ENCODE measurements at places on chromosomes 4 and X.

- DNase-seq = no peak
Observed at GRCh38 chr4:7186516-7187167, 5.7 kb upstream of the SORCS2 start.

DNA sequence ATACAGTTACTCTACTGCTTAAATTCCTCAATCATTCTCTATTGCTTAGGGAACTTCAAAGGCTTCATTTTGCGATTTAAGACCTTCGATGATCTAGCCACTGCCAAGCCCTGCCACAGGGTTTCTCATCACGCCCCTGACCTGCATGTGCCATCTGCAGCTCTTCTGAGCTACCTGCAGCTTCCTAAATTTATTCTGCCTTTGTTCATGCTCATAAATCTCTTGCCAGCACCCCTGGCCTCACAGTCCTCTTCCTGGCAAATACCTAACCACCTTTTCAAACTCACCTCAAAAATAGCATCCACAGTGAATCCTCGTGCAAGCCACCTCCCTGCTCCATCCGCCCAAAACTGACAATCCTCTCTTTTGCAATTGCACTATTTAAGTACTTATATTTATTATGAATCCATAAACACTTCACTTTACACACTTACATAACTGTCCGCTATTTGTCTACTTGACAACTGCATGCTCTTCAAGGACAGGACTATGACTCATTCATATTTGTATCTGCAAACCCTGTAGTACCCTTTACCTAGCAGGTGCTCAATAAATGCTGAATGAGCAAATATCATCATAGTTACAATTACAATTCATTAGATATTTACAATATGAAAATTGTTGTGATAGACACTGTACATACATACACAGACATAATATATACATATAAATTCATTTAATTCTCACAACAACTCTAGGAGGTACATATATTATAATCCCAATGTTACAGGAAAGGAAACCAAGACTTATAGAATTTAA, 280.0 kb upstream of the RASGEF1B start:
- DNase-seq = no peak

- DNase-seq = no peak
Observed at GRCh38 chrX:102067966-102068723, 57.3 kb upstream of the TCEAL2 start.

- no peak for DNase-seq
Observed at GRCh38 chrX:115535421-115535820, 25.6 kb upstream of the PLS3 start.

GRCh38 chr4:100938698-100939097, 408.6 kb downstream of the PPP3CA start:
- no peak for DNase-seq

GRCh38 chr4:122703868-122704267, 28.6 kb upstream of the BBS12 start:
- DNase-seq = no peak

DNA sequence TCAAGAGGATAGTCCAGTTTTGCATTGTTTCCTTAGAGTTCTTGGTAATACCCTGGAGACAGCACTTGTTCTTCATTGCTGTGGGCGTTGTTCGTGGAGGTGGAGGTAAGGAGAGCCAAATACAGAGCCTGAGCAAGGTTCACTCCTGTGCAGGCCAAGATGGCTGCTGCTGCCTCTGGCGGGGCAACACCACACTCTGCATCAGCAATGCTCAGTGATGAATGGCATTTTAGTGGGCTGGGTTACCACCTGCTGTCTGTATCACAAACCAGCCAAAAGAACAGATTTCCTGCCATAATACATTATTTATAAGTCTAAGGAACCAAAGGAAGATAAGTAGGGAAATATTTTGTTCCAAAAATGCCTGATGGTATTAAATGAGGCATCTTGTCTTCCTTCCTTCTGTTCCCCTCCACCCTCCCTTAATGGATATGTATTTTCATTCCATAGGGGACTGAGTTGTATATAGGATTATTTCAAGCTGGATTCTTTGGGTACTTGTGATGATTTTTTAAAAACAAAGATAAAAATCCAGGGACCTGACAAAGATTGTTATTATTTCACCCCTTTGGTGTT, 61.6 kb upstream of the LIMCH1 start:
- no peak for DNase-seq

GRCh38 chr4:176742211-176742610, 50.5 kb downstream of the VEGFC start:
- DNase-seq = no peak

DNA sequence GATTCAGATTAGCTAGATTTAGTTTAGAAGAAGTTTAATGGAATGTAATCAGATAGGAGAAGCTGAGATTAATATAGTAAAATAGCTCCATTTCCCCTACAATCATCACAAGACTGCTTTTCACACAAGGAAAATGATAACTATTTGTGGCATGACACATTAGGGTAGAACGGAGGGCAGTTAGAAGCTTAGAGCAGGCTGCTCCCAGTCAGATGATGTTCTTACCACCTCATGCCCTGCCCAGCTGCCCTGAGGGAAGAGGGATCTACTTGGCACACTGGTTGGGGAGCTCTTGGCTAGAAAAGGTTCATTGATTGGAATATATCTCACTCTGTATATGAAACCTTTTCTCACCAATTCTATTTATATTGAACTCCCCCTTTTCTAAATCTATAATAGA, 180.7 kb upstream of the IL15 start:
- no peak for DNase-seq

DNA sequence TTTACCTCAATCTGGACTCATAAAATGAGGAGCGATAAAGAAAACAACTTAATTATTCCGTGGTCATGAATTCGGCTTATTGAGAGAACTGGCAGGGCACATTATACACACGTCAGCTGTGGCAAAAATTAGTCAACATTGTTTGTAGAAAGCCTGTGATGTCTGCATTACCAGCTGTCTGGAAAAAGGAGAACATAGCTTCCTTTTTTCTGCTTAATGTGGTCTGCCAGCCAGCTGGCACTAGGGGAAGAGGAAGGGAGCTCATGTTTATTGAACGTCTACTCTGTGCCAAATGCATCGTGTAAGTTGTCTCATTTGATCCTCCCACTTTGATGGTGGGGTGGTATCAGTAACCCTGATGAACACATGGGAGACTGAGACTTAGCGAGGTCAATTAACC, 367.6 kb downstream of the ARHGAP24 start:
- no peak for DNase-seq

- DNase-seq = no peak
Observed at GRCh38 chrX:120790552-120790951, 85.1 kb downstream of the CT47B1 start.

DNA sequence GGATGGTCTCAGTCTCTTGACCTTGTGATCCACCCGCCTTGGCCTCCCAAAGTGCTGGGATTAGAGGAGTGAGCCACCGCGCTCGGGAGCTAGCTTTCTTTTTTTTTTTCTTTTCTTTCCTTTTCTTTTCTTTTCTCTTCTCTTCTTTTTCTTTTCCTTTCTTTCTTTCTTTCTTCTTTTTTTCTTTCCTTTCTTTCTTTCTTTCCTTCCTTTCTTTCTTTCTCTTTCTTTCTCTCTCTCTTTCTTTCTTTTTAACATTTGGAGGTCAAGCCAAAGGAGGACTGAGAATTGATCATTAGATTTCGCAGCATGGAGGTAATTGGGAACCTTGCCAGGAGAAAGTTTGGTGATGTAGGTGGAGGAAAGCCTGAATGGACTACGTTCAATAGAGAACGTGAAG, 67.4 kb downstream of the LARP7 start:
- no peak for DNase-seq

GRCh38 chr4:78543424-78544125, 8.0 kb upstream of the ANXA3 start:
- no peak for DNase-seq

GRCh38 chr4:47836641-47837093, 1.2 kb downstream of the CORIN start:
- peak; percentile 22 for DNase-seq

GRCh38 chrX:19403696-19404095, 60.0 kb downstream of the PDHA1 start:
- no peak for DNase-seq

DNA sequence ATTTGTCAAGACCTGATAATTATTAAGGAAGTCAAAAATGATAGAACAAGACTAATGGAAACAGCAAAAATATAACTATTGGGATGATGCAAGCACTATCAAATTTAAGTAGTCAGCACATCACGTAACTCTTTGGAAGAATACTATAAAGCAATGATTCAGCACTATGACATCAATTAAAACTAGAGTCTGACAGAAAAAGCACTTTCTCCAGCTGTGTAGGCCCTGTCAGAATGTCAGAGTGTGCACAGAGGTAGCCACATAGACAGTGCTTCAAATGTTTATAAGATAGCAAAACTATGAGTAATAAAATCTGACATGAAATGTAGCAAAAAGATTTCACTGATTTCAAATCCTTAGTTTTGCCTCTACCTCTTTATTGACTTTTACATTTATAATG, 1226.6 kb upstream of the ADGRL3 start:
- no peak for DNase-seq

DNA sequence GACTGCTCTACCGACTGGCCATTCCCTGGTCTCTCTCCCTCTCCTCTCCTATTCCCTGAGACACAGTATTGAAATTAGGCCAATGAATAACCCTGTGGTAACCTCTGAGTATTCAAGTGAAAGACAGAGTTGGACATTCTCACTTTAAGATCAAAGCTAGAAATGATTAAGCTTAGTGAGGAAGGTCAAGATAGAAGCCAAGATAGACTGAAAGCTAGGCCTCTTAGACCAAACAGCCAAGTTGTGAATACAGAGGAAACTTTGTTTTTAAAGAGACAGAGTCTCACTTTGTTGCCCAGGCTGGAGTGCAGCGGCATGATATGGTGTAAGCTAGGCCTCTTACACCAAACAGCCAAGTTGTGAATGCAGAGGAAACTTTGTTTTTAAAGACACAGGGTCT, 64.6 kb downstream of the KDM6A start:
- no peak for DNase-seq

- DNase-seq = no peak
Observed at GRCh38 chr4:609400-610050, 15.8 kb upstream of the PDE6B start.

DNA sequence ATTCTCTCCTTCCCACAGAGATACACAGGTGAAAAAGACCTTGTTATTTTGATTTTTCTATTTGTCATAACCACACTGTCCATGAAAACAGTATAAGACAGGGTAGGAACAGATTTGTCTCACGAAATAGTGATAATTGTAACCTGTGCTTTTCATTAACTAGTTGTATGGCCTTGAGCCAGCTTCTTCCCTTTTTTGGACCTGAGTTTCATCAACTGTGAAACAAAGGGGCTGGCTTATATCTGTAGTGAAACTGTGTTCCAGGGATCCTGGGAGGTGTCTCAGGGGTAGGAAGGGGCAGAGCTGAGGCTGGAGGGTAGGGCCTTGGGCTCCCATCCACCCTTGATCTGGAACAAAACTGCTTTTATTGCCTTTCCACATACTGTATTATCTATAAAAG, 50.9 kb downstream of the MED28 start:
- DNase-seq = no peak

- no peak for DNase-seq
Observed at GRCh38 chrX:109463784-109464183, 18.1 kb downstream of the GUCY2F start.

GRCh38 chrX:19863212-19863856, 24.1 kb downstream of the SH3KBP1 start:
- no peak for DNase-seq

GRCh38 chr4:60443796-60444195, 756.3 kb upstream of the ADGRL3 start:
- no peak for DNase-seq

DNA sequence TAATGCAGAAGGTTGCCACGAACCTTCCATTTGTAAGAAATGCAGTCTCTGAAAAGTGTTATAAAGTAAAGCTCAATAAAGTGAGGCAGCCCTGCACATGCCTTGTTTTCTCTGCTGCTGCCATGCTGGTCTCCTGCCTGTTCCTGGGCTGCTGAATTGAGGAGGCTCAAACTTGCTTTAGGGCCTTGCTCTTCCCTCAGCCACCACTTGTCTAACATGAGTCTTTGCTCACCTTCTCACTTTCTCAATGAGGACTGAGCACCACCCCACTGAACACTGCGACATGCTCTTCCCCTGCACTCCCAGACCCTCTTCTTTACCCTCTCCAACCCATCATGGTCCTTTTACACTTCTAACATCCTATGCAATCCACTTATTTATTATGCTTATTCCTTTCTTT, 25.2 kb upstream of the MFAP3L start:
- DNase-seq = no peak

GRCh38 chr4:111230265-111230664, 607.4 kb upstream of the PITX2 start:
- DNase-seq = no peak

- DNase-seq = no peak
Observed at GRCh38 chr4:8921465-8921864, 49.8 kb upstream of the HMX1 start.
